ENCODE measurements at places on chromosomes 2 and 18.

GRCh38 chr2:15714002-15714401 is 122.3 kb downstream of the DDX1 start:
- DNase-seq: no peak

DNA sequence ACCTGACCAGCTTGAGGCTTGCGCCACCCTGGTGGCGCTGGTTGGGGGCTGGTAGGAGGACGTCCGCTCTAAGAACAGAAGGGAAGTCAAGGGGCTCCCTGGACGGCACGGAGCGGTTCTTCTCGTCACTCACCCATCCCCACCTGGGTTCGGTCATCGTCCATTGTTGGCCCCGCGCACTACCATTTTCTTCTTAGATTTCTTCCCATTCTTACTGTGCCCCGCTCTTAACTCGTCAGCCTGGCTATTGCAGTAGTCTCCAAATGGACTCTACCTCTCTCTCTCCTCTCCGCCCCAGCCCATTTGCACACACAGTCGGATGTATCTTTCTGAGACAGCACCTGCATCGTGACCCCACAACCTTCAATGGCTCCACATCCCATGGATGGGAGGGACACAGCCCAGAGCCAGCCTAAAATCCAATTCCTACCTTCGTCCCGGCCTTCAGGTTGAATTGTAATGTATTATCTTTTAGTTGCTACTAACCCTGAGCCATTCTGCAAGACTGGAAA is 814 bp upstream of the RAB1A start:
- DNase-seq: no peak

DNA sequence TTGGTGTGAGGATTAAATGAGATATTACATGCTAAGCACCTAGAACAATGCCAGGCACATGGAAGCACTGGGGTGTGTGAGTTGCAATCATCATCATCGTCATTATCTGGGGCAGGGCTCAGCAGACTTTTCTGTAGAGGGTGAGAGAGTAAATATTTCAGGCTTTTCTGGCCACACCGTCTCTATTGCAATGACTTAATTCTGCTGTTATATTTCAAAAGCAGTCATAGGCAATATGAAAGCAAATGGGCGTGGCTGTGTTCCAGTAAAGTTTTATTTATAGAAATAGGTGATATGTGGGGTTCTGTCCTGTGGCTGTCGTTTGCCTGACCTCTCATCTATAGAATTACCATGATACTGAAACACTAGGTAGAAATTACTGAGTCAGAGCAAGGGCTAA is 60.6 kb downstream of the IL1R2 start:
- no peak for DNase-seq

DNA sequence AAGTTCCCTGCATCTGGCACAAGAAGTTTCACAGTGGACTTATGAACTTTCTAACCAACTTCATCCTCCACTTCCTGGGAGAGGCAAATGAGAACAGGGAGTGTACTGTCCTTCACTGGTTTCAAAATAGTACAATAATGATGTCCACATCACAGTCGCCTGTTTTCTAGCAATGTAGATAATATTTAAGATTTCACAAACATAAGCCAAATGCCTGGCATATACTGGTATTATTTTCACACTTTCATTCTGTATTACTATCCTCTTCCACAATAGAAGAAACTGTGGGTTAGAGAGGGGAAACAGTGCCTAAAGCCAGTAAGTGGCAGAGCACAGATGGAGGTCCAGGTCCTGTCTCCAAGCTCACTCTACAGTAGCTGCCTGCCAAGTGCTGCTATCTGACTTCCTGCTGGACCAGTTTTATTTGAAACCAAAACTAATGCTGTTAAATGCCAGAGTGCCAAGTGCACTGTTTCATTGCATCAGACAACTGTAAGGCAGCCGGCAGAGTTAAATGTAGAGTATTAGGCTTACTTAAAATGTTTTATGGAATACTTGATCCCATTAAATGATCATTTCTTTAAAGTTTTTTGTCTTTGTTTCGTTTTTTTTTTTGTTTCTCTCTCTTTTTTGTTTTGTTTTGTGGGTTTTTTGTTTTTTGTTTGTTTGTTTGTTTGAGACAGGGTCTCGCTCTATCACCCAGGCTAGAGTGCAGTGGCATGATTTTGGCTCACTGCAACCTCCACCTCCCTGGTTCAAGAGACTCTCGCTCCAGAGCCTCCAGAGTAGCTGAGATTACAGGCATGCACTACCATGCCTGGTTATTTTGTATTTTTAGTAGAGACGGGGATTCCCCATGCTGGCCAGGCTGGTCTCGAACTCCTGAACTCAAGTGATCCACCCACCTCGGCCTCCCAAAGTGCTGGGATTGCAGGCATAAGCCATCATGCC is 15.1 kb downstream of the COBLL1 start:
- DNase-seq: peak; percentile 71

GRCh38 chr2:11963966-11964365 is 217.5 kb downstream of the LPIN1 start:
- no peak for DNase-seq

DNA sequence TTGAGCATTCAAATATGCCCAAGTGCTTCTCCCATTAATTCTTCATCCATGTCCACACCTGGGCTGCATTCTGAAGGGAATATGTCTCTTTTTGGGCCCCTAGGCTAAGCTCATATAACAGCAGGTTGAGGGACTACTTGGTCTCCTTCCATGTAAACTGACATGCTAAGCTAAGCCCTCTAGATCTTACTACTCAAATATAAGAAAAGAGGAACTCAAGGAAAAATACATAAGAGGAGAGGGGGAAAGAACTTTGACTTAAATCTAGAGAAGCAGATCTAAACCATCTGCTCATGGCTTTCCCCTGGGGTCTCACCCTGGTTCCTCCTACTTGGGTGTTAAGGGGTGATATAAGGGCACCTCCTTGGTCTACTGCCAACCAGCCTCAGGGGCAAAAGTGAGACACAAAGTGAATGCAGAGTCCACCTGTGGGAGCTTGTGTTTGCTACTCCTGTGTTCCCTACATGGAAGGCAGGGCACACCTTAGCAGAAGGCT is 19.8 kb upstream of the NFU1 start:
- no peak for DNase-seq

- peak; percentile 73 for DNase-seq
Observed at GRCh38 chr2:101961338-101962191, 30.2 kb upstream of the IL1R2 start.

DNA sequence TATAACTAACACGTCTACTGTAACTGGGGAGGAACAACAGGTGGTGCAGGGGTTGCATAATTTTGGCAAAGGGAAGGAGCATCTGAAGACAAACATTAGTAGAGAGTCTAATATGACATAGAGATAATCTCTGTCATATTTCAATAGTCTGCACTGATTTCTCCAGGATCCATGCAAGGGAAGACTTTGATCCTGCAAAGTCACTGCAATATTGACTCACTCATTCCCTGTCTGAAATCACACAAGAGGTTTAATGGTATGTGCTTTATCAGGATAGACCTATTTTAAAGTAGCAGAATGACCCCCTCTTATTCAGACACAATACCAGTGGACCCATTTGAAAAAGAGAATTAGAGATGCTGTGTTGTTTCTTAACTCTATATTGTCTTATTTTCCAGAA is 98.7 kb upstream of the CAVIN2 start:
- DNase-seq: no peak

- no peak for DNase-seq
Observed at GRCh38 chr18:24031916-24032315, 17.4 kb downstream of the TTC39C start.

Data from thyroid gland (tissue), 4 donors.